ENCODE measurements at places on chromosomes 2 and 18. TPM values are rescaled to one million over a fixed set of nuclear protein-coding genes. Genes with fewer than 3 reads are reported as not detected.

DNA sequence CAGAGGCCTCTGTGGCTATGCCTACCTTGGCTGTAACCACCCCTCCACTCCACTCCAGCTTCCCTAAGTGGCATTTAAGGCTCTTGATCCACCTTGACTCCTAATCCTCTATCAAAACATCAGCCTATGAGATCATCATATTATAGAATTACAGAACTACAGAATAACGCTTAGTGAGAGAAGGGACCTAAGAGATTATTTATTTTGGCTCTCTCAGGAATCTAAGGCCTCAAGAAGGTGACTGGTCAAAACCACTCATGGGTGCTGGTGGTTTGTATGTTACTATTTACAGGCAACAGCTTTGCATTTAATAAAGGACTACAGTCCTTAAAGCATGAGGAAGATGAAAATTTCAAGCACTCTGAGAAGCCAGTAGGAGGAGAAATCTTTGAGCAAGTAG is 118.8 kb downstream of the FSHR start:
- no peak for DNase-seq

Gene SERPINB13
- polyA plus RNA-seq, result not detected

DNA sequence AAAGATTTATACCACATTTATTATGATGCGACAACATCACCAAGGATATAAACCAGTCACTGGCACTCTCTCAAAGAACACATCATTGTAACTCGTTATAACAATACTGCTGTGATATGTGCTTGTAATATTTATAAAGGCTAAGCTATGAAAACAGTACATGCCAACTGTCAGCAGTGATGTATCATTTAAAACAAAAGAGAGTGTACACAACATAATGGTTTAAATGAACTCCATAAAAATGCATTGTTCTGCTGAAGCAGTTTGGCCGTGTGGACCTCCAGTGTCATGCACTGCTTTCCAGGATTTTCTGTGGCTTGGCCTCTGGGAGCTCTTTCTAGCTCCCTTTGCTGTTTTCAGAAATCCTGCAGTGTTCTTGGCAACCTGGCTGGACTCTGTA is 215.6 kb downstream of the MTX2 start:
- DNase-seq, result no peak

DNA sequence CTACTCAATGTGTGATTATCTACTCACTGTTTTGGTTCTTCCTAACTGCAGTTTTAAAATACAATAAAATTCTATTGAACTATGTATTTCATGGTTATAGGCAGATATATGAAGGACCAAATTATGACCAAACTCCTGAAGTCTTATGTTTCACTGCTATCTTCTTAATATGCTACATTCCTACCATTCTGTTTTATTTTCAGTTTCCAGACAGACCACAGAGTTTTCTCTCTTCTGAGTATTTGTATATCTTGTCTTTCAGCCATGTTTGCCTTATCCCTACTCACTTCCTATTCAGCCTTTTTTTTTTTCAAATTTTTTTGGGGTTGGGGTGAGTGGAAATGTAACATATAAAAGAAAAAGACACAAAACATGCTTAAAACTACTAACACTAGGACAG is 6.3 kb downstream of the RFTN2 start:
- DNase-seq, result no peak

Gene MAP2
- polyA plus RNA-seq, result 0.69 TPM

Gene D2HGDH
- 7.3 TPM for polyA plus RNA-seq

DNA sequence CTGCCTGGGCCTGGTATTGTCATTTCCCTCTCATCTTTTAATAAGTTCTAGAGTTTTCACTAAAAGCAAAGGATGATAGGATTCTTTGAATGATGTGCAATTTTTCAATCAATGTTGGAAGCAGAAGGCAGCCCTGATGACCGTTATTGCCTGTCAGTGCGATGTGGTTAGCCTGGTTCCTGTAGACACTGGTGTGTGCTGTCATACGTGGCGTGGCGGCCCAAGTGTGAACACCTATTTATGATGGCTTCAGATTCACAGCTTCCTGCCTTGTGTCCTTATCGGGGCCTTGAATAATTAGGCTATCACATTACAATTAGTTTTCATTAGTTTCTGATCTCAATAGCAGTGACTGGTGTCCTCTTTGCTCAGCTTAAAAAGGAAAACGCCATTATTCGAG is 218.5 kb downstream of the TPGS2 start:
- DNase-seq, result no peak

DNA sequence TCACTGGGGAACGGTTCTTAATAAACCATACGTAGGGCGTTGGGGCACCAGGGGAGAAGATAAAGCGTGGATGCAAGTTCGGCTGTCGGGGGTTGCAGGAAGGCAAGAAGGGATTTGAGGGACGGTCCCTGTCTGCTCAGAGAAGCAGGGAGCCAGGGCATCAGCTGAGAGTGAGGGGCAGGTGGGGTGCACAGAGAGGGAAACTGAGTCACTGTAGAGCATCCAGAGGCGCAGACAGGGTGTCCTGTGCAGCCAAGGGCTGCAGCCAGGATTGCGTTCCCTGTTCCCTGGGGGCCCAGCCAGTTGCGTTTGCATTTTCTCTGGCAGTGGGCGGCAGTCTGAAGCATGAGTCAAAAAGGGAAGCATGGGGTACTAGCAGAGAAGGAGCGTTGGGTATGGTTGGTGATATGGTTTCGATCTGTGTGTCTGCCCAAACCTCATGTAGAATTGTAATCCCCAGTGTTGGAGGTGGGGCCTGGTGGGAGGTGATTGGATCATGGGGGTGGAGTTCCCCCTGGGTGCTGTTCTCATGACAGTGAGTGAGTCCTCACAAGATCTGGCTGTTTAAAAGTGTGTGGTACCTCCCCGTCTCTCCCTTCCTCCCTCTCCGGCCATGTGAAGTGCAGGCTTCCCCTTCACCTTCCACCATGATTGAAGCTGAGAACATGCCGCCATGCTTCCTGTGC is 202.9 kb downstream of the NDUFA10 start:
- no peak for DNase-seq

GRCh38 chr2:172783165-172783898 is 47.7 kb downstream of the RAPGEF4 start:
- peak; percentile 32 for DNase-seq

GRCh38 chr2:238698451-238699306 is 149.2 kb upstream of the TWIST2 start:
- no peak for DNase-seq

DNA sequence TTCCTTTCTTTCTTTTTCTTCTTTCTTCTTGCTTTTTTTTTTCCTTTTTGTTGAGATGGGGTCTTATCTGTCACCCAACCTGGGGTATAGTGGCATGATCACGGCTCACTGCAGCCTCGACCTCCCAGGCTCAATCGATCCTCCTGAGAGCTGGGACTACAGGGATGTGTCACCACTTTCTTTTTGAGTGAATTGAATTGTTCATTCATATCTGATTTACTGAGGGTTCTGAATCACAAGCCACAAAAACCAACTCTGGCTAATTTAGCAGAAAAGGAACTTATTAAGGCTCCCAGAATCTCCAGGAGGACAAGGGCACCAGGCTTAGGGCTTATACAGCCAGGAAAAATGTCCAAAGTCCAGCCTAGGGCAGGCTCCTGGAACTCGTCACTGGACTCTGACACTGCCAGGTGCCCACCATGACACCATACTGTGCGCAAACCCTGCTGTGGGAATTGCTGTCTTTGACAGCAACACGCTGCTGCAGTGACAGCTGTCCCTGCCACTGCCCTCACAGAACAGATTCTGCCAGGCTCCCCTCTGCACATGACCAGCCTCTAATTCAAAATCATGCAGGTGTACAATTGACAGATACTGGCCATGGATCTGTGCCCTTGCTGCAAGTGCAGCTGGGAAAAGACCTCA is 42.9 kb upstream of the EML6 start:
- no peak for DNase-seq

Gene NCKAP5
- polyA plus RNA-seq, result 16.6 TPM

DNA sequence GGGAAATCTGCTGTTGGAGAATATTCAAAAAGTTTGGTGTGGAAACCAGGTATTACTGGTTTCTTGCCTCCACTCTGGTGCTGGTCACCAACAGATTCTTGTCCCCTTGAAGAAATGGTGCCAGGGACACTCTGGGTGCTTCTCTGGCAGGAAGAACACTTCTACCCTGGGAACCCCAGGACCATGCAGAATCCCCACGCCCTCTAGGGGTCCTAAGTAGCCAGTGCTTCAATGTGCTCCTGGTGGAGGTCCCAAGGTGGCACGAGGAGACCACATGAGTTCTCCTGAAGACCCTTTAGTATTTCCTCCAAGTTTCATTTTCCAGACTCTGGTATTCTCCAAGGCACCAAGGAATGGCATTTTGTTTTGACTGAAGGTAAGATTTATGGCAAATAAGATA is 380.6 kb downstream of the TSN start:
- DNase-seq, result no peak

GRCh38 chr18:61474341-61474740 is 141.1 kb downstream of the CDH20 start:
- DNase-seq, result no peak

GRCh38 chr2:145851730-145852129 is 1331.8 kb upstream of the ZEB2 start:
- DNase-seq, result no peak

DNA sequence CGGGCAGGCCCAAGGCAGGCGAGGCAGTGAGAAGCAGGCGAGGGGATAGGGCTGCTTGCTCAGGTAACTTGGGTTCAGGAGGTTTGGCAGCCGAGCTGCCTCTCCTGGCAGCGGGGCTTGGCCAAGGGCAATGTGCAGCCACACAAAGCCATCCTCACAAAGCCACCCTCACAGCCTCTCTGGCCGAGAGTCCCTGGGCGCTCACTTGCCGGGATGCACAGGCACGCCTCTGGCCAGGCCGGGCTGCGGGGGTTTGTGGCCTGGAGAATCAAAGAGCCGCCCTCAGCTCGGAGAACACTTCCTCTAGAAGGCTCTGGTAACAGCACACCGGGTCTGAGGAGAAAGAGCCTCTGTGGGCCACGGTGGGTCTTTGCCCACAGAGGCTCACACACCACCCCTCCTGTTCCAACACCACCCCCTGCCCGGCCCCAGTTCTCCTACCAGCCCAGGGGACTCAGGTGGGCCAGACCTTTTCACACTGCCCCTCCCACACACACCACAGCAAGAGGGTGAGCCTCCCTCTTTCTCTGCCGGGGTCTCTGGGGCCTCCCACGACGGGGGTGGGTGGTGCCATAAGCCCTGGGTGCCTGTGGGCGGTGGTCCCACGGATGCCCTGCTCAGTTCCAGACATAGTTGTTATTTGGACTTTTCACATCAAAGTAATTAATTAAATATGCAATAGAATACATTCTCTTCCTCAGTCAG is 186.9 kb downstream of the ZFP36L2 start:
- no peak for DNase-seq

DNA sequence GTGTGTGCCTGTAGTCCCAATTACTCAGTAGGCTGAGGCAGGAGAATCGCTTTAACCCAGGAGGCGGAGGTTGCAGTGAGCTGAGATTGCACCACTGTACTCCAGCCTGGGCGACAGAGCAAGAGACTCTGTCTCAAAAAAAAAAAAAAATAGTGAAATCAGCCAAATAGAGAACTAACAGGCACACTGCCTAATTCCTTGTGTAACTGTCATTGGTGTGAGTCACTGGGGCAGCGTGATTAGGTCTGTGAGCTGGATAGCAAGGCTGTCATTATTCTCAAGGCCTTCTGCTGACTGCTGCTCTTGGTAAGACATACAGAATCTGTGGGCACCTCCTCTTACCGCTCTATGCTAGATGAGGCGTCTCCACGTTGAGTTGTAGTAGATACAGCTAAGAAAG is 270.3 kb downstream of the NEDD4L start:
- peak; percentile 55 for DNase-seq

Gene GPR148
- not detected for polyA plus RNA-seq

- no peak for DNase-seq
Observed at GRCh38 chr18:35642802-35643201, 61.3 kb downstream of the GALNT1 start.

Gene ABCG5
- not detected for polyA plus RNA-seq

DNA sequence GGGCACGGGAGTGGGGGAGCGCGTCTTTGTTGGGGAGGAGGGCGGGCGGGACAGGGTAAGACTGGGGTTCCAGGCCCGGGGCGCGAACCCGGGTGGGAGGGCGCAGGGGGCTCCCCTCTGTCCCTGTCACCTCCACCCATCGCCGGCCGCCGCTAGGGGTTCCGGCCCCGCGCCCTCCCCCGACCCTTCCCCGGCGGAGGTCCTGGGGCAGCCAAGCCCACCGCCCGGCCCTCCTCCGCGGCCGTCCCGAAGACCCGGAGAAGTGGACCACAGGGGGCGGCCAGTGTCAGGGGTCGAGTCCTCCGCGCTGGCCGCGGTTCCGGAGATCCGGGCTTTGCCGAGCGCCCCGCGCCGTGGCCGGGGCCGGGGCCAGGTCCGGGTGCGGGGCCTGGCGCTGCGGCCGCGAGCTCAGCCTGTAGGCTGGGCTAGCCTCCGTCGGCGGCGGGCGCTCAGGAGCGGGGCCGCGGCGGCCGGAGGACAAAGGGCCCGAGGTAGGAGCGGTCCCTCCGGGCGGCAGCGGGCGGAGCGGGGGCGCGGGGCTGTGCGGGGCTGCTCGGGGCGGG is 16.6 kb upstream of the E2F6 start:
- DNase-seq, result no peak

DNA sequence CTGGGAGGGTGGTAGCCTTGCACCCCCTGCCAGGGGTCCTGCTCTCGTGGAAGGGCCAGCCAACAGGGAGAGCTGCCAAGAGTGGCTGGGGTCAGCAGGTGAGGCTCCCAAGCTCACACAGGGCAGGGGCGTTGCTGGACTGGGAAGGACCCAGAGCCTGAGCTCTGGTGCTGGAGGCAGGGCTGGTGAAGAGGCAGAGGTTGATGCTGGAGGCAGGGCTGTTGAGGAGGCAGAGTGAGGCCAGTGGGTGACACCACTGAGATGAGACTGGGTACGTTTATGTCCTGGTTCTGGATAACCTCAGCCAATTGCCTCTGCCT is 7.0 kb downstream of the ADRA2B start:
- DNase-seq, result no peak

DNA sequence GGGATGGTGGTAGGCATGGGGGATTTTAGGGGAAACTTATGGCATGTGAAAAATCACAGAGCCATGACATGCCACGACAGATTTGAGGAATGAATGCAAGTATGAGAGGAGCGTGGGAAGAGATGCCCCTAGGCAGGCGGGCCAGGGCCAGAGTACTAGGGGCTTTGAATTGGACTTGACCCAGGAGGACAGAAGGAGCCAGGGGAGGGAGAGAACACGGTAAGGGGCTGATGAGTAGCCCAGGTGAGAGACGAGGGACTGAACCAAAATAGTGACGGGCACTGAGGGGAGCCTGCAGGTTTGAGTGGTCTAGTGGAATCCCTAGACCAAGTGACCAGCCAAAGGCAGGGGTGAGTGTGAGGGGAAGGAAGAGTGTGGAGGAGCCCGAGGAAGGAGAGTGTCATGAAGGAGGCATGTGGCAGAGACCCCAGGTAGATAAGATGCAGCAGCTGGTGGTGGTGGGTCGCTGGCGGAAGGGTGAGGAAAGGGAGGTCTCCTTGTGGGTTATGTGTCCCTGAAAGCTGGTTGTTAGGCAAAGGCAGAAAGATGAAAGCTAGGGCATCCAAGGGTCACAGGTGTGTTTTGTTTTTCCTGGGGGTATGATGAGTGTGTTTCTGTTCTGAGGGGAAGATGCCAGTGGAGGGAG is 48.7 kb downstream of the ZBTB7C start:
- DNase-seq, result no peak

Gene CCDC148
- 0.22 TPM for polyA plus RNA-seq

GRCh38 chr18:60684843-60685513 is 312.4 kb upstream of the MC4R start:
- no peak for DNase-seq

Gene CDCA7
- polyA plus RNA-seq, result 11.4 TPM

Data from AG04450 (cell line).